ENCODE measurements at places on chromosomes 1 and 21. TPM values are rescaled to one million over a fixed set of nuclear protein-coding genes. Genes with fewer than 3 reads are reported as not detected.

The LCE5A gene
- total RNA-seq, result not detected

GRCh38 chr1:230937371-230937770 is 41.3 kb downstream of the TTC13 start:
- peak; percentile 46 for DNase-seq

The CFHR1 gene
- not detected for total RNA-seq

GRCh38 chr1:159743651-159744410 is 29.4 kb upstream of the CRP start:
- DNase-seq, result no peak

DNA sequence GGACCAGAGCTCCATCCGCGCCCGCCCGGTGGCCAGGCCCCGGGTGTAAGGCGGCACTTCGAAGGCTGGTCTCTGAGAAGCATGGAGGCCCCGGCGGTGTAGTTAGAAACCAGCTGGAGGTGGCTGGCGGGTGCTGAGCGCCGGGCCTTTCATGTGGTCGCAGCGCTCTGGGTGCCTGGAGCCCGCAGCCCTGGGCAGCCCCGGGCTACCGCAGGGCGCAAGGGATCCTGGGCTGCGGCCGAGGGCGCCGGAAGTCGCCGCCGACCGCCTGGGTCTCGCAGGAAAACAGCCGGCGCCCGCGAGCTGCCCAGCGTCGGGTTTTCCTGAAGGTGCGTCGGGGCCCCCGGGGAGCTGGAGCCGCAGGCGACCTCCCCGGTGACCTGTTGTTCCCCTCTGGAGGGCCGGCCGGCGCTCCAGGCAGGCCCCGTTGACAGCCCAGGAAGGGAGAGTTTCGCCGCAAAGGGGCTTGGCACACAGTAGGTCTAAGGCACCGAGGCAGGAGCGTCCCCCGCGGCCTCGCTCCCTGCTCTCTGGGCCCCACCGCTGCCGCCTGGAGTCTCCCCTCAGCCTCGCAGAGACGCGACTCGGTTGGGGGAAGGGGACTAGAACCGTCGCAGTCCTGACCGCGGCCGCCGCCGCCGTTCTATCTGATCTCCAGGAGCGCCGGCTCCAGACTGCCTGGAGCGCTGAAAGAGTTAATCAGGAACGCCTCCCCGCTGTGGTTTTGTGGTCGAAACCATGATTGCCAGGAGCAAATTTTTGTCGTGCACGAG is 2.7 kb downstream of the GRHL3 start:
- DNase-seq, result peak; percentile 92

GRCh38 chr1:69787151-69787550 is 219.4 kb downstream of the LRRC7 start:
- DNase-seq, result no peak

- DNase-seq, result no peak
These were observed 119.7 kb downstream of the C1orf21 start for GRCh38 chr1:184506481-184506880.

Measured in SJSA1 (cell line).